ENCODE measurements at places on chromosomes 12 and 14.
A peak's percentile ranks its signal among the peaks of the same experiment; 100 is the strongest.

DNA sequence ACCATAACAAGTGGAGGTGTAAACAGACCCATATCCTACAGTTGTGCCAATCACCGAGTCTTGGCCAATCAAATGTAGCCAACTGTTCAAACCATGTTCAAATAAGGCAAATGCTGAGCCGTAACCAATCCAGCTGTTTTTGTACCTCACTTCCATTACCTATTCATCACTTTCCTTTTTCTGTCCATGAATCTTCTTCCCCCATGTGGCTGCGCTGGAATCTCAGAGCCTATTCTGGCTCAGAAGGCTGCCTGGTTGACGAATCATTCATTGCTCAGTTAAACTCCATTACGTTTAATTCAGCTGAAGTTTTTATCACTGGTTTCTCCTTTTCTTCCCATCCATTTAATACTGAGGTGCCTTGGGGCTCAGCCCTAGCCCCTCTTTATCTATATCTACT lies 71.1 kb downstream of the TBC1D30 start:
- peak; percentile 70 for DNase-seq

- no peak for DNase-seq
Observed at GRCh38 chr14:23021434-23021833, 11.5 kb upstream of the C14orf93 start.

GRCh38 chr12:11651785-11652184 lies 2.3 kb downstream of the ETV6 start:
- DNase-seq: no peak

DNA sequence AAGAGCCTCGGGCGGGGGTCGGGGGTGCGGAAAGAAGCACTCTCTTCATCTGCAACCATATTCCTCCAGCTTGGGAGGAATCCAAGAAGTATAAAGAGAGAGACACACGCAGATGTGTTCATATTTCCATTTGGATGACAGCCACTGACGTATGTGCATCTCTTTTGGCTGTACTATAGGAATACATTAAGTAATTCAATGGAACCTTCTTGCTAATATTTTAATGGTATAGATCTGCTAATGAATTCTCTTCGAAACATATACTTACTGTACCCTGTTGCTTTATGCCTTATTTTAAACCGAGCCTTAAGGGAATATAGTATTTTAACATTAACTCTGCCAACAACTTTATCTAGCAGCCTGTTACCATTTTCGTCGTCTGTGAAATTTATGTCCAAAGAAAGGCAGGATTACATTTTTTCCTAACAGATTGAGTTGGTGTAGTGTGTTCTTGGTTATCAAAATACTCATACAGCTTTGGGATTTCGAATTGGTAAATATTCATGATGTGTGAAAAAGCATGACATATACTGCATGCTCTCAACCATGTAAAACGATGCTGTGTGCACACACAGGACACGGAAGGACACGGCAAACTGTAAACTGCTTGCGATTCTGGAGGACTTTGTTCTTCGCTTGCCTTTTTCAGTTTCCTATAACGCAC lies 84.5 kb downstream of the CCDC88C start:
- DNase-seq: peak; percentile 11

GRCh38 chr14:22819151-22819988 lies 4.1 kb upstream of the SLC7A7 start:
- DNase-seq: no peak

- no peak for DNase-seq
Observed at GRCh38 chr12:71157601-71158233, at the start of gene TSPAN8. Gene TSPAN8 (minus strand): TSS chr12:71157999. CDS start chr12:71157678, 321 bp downstream.

DNA sequence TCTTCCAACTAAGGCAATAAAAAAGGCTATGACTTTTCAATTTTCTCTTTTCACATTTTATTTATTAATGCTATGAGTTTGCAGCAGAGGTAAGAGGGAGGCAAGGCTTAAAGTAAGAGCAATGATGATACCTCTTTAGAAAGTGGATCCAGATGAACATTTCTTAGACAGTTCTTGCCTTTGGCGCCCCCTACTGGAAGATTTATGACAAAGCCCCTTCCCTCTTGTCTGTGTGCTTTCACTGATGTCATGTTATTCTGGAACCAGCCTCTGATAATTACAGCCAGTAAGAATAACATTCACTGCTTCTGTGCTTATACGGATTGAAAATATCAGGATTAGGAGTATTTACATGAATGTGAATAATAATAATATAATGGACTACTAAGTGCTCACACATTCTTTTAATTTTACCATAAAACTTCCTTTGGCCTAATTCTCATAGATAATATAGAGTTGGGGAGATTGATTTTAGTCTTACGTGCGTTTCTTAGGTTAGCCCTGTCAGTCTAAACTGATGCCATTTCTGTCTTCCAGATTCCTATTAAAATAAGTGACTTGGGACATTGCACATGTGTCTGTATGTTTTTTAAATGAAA lies 1929.9 kb upstream of the SEL1L start:
- peak; percentile 78 for DNase-seq

GRCh38 chr14:56100556-56100955 lies 17.7 kb upstream of the PELI2 start:
- no peak for DNase-seq

DNA sequence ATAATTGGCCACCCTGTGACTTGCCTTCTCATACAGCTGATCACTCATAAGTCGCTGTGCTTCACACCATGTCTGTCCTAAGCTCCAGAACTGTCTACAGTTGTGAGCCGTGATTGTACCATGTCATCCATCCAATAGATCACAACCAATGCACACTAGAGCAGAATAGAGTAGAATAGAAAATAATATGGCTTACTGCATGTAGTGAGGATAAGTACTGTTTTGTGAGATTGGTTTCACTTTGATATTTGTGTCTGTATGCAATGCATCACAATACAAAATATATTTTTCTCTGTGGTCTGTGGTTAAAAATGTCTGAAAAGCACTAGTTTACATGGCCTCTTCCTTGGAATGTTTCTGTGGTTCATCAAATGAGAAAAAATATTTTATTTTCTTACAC lies 237.6 kb upstream of the PRKD1 start:
- no peak for DNase-seq

- peak; percentile 73 for DNase-seq
Observed at GRCh38 chr12:93176165-93176564, 201.6 kb upstream of the NUDT4 start.

- DNase-seq: no peak
Observed at GRCh38 chr12:116267948-116268347, 9.5 kb downstream of the MED13L start.
